Posterior vena cava (tissue), 2 donors: ENCODE measurements at places on chromosomes 12 and 14.

DNA sequence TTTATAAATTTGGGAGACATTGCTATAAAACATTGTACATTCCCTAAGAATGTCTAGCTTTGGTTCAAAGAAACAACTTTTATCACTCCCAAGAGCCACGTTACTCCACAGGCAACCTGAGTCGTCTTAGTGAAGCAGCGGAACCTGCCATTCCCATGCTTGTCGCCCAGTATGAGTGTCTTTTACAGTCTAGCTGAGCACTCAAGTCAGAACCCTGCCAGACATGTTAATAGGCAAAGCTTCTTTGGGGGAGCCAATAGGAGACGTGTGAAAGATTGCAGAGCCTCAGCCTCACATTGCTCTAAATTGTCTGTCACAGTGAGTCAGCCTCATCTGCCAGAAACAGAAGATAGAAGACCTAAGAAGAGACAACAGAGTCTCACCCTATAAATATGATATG lies 541.6 kb upstream of the FLRT2 start:
- DNase-seq = no peak

- DNase-seq = no peak
Measured at GRCh38 chr14:50846226-50846880, 15.4 kb upstream of the NIN start.

DNA sequence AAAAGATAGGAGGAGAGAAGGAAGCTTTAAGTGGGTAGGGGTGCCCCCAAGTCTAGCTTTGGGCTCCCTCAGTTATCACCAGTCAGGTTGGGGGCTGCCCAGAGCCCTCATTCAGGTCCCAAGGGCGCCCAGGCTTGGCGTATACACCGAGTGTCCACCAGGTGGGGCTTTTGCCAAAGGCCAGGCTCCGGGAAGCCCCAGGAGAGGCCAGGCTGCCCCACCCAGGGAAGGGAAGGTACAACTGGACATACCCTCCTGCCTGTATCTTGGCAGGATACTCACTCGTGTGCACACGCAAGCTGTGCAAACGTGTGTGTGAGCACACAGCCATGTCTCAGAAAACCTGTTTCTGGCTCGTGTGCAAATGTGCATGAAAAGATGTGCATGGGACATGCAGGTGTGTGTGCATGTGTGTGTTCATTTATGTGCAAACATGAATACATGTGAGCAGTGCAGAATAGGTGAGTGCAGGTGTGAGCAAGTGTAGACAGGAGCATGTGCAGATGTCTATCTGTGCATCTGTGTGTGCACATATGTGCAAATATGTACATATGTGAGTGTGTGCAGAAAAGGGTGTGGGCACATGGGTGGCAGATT lies 103.9 kb upstream of the MYL2 start:
- DNase-seq = no peak

- no peak for DNase-seq
Measured at GRCh38 chr12:79168687-79169086, 304.1 kb downstream of the SYT1 start.

GRCh38 chr12:85424581-85425348 lies 144.7 kb downstream of the ALX1 start:
- DNase-seq = no peak

DNA sequence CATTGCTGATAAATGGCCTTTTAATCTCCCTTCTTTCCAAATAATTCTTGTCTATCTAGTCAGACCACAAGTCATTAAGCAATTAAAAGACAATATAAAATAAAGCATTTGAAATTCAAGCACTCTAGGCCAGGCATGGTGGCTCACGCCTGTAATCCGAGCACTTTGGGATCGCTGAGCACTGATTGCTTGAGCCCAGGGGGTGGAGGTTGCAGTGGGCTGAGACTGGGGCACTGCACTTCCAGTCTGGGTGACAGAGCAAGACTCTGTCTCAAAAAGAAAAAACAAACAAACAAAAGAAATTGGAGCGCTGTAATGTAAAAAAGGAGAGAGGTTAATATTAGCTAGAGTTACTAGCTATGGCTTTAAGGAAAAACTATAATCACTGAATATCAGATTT lies 30.5 kb upstream of the CSRP2 start:
- no peak for DNase-seq

- DNase-seq = no peak
Measured at GRCh38 chr12:93443576-93443975, 1.8 kb upstream of the UBE2N start.

GRCh38 chr12:130622803-130623202 lies 93.3 kb downstream of the RIMBP2 start:
- DNase-seq = no peak

- DNase-seq = no peak
Measured at GRCh38 chr12:94230357-94230905, 82.1 kb downstream of the PLXNC1 start.

DNA sequence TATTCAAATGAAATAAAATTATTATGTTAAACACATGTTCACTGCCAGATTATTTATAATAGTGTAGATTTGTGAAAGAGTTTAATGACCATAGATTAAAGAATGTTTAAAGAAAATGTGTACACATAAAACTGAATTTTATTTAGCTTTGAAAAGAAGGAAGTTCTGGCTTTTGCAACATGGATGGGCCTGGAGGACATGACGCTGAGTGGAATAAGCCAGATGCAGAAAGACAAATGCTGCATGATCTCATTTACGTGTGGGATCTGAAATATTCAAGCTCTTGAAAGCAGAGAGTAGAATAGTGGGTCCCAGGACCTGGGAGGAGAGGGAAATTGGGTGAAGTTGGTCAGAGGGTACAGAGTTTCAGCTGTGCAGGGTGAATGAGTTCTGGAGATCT lies 1261.2 kb downstream of the TMEM121 start:
- DNase-seq = no peak

DNA sequence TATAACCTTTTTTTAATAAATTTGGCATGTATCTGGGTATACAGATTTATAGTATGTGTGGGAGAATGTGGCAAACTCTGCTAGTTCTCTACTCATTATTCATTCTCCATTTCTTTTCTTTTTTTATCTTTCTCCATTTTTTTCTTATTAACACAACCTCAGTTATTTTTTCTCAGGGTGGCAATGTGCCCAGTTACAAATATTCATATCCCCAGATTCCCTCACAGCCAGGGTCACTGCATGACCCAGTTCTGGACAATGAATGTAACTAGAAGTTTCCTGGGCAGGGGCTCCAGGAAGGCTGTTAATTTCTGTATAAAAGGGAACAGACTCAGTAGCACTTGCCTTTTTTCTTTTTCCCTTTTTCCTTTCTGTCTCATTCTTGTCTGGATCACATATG lies 95.6 kb downstream of the VCPKMT start:
- DNase-seq = no peak

- no peak for DNase-seq
Measured at GRCh38 chr12:54701940-54702592, 53.9 kb upstream of the DCD start.

DNA sequence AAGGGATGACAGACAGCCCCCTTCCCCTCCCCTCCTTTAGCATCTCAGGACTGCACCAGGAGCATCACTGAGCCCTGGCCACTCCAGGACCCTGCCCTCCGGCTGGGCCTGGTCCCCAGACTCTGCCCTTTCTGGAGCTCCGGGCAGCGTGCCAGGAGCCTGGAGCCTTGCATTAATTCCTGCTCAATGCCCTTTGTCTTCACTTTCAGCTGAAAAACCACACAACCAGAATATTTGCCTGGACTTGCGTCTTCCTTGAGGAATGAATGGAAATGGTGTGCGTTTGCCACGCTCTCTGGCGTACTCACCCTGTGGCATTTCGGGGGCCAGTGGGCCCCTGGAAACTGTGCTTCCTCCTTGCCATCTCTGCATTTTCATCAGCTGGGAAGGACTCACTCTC lies 8.5 kb upstream of the RFLNA start:
- peak; percentile 64 for DNase-seq

GRCh38 chr12:24072302-24072701 lies 122.8 kb upstream of the SOX5 start:
- no peak for DNase-seq

DNA sequence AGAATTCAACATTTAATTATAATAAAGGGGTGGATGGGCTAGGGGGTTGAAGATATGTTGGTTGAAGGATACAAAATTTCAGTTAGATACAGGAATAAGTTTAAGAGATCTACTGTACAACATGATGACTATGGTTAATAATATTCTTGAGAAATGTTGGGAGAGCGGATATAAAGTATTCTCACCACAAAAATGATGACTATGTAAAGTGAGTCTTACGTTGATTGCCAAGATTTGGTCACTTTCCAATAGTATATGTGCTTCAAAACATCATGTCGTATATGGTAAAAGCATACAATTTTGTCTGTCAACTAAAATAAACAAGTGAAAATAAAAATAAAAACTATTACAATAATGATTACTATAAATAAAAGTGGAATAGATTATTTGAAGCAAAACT lies 802.0 kb downstream of the C12orf50 start:
- DNase-seq = no peak
